ENCODE measurements at places on chromosomes 12 and 14. TPM values are rescaled to one million over a fixed set of nuclear protein-coding genes. Genes with fewer than 3 reads are reported as not detected.

Gene NKX2-1
- total RNA-seq: not detected

Gene ARL6IP4
- 122 TPM for total RNA-seq

Gene SLC6A15
- 0.57 TPM for total RNA-seq

Gene TTC9
- 9.0 TPM for total RNA-seq

GRCh38 chr12:101695706-101696105 lies 1.7 kb upstream of the CHPT1 start:
- H3K27me3 ChIP-seq: peaks cover 12% of the 10 kb centered on the region
- H3K27ac ChIP-seq: no peak overlapping the region
- H3K4me3 ChIP-seq: no peak overlapping the region
- no peaks in the 10 kb centered on the region for H3K36me3 ChIP-seq
- peaks cover 21% of the 10 kb centered on the region for H3K4me1 ChIP-seq
- no peak for DNase-seq
